ENCODE measurements at places on chromosomes 7 and 10. TPM values are rescaled to one million over a fixed set of nuclear protein-coding genes. Genes with fewer than 3 reads are reported as not detected.

ADCYAP1R1 gene
- 9.1 TPM for total RNA-seq

EGR2 gene
- total RNA-seq: 53.1 TPM

NPFFR1 gene
- total RNA-seq: 4.8 TPM

IFIT1B gene
- 6.3 TPM for total RNA-seq

TMEM139 gene
- 10.9 TPM for total RNA-seq

INTS15 gene
- 26.7 TPM for total RNA-seq

TAC1 gene
- 5.9 TPM for total RNA-seq

PHKG1 gene
- total RNA-seq: 2.7 TPM

MIOS gene
- total RNA-seq: 33.6 TPM

GPER1 gene
- total RNA-seq: 11.1 TPM

CLDN3 gene
- not detected for total RNA-seq

NODAL gene
- total RNA-seq: not detected

TAS2R41 gene
- total RNA-seq: not detected

CYP3A7 gene
- total RNA-seq: not detected

DRGX gene
- not detected for total RNA-seq

MTPN gene
- total RNA-seq: 114 TPM

TMEM236 gene
- 0.49 TPM for total RNA-seq

EBLN1 gene
- total RNA-seq: not detected

CPN1 gene
- not detected for total RNA-seq

PON1 gene
- not detected for total RNA-seq

WNT2 gene
- total RNA-seq: 0.31 TPM

ADARB2 gene
- total RNA-seq: 1.9 TPM

AGMO gene
- 6.9 TPM for total RNA-seq

MACC1 gene
- total RNA-seq: 0.98 TPM

BZW2 gene
- total RNA-seq: 30.8 TPM

LBX1 gene
- not detected for total RNA-seq

DEPP1 gene
- total RNA-seq: 190 TPM

KEL gene
- 2.3 TPM for total RNA-seq

SRRM3 gene
- 2.9 TPM for total RNA-seq

RSPH10B2 gene
- total RNA-seq: 0.89 TPM

WEE2 gene
- not detected for total RNA-seq

BMS1 gene
- total RNA-seq: 13.1 TPM

CABCOCO1 gene
- not detected for total RNA-seq

HABP2 gene
- not detected for total RNA-seq

TSPAN12 gene
- 7.6 TPM for total RNA-seq

Data from sciatic nerve (tissue), 2 donors.